DMS79 treated with DMSO at 0.1 percent for 48 hours (cell line): ENCODE measurements at places on chromosomes 6 and 20.

DNA sequence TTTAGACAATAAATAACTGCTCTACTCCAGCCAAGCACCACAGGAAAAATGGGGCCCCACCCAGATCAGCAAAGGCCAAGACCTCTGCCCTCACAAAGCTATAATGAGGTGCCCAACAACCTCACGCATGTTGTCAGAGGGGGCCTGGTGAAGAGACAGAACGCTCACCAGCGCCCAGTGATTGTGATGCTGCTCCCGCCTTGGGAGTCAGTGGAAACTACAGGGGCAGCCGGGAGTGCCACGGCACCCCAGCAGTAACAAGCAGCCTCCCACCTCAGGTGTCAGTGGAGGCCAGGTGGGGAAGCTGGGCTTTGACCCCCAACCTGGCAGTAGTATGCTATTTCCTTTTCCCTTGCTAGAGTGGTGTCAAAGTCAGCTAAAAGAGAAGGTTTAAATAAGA lies 47.4 kb downstream of the TCP11 start:
- DNase-seq, result no peak

- DNase-seq, result no peak
These were observed 33.4 kb downstream of the STK35 start for GRCh38 chr20:2135013-2135412.

DNA sequence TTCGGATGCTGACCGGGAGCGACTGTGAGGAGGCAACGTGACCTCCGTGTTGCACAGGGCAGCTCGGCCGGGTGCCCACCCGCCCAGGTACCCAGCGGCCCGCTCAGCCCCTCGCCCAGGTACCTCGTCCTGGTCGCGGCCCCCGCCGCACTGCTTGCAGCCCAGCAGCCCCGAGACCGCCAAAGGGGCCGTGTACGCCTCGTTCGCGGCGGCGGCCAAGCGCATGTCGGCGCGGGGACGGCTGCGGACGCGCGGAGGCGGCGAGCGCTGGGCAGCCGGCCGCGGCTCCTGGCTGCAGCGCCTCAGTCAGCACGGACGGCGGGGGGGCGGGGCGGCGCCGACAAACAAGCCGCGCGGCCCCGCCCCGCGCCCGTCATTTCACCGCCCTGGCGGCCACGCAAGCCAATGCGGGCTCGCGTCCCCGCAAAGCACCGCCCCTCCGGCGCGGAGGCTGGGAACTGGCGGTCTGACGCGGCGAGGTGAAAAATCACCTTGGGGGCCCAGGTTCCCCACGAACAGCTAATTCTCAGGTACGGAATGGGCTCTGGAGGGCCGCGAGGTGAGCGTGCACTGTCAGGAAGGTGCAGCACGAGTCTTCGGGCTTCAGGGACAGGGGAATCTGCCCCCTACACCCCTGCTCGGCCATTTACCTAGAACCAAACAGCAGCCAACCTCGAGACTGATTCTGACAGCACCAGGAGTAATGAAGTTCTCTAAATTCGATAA lies 85.2 kb downstream of the SESN1 start:
- DNase-seq, result peak; percentile 60

GRCh38 chr20:5882166-5882565 lies 68.2 kb downstream of the TRMT6 start:
- DNase-seq, result no peak

- DNase-seq, result no peak
These were observed 44.4 kb upstream of the NEDD9 start for GRCh38 chr6:11276911-11277274.

DNA sequence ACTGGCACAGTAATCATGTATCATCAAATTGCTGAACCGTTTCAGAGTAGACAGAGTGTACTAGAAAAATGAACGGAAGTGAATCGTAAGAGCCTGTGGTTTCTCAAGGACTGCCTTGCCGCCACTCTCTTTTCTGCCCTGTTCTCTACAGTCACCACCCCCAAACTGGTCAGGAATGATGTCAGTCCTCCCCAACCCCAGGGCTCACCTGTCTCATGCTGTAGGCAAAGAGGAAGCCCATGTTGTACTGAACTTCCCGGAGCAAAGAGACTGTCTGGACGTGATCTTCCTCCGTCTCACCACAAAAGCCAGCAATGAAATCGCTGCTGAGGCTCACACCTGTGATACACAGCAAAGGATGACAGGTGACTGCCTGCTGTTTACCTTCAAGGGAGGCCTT lies 31.0 kb downstream of the CDK5RAP1 start:
- peak; percentile 92 for DNase-seq

DNA sequence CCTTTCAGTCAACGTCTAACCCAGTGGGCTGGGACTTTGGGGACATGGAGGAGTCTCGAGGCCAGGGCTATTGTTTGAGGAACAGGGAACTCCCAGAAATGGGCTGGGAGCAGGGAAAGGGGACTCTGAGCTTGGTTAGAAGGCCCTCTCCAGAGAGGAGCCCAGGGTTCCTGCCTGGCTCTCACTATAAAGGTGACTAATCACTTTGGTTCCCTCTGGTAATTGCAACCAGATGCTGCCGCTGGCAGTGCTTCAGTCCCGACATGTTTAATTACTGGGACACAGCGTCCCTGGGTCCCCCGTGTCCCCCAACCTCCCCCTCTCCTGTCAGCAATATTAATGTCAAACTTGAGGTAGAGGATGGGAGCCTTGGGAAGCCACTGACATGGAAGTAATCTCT lies 5.0 kb upstream of the GDF5 start:
- DNase-seq, result no peak

DNA sequence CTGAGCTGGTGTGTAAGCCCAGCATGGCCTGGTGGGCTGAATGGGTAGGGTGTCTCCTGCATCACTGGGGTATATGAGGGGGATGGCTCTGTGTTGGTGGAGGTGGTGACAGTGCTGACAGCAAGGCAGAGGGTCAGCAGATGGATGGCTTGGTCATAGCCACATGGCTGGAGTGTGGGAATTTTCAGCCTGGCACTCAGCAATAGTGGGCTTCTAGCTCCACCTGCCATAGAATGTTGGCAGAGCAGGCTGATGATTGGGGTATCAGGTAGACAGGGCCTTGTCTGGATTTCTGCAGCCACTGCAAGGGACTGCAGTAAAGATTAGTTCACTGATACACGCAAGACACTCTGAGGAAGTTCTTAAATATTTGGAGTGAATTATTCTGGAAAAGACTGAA lies 137.5 kb upstream of the BACH2 start:
- DNase-seq, result no peak

DNA sequence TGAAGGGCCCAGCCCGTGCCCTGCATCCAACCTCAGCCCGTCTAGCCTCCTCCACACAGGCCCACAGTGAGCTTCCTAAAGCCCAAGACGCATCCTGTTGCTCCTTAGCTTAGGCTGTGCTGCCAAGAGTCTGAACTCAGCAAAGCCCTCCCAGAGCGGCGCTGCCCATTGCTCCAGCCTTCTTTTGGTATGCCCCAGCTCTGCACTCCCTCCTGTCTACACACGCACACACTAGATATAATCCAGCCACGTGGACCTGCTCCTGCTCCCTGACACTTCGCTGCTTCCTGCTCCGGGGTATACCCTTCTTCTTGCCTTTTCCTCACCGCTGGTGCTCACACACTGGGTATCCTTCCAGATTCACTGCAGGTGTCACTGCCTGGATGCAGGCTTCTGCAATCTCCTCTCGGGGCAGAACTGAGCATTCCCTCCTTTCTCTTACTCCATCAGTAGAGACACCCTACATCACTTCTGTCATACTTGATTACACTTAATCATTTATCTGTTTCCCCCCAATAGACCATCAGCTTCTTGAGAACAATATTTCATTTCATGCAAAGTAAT lies 23.8 kb downstream of the GABRR2 start:
- DNase-seq, result no peak

GRCh38 chr6:17446713-17447112 lies 53.3 kb downstream of the CAP2 start:
- no peak for DNase-seq

DNA sequence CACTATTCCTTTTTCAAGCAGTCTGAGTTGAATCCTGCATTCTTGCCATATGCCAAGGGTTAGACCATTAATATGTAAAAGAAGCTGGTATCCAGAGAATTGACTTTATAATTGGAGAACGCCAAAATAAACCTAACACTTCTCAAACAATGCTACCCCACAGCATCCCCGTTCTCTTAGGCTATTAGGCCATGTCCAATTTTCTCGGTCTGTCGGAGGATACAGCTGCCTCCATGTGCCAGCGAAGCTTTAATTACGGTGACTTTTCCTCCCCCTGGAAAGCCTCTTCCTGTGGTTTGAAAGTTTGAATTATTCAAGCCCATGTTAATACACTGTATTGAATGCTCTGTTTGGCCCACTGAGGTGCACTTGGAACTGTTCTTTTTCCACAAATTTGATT lies 60.5 kb downstream of the HS3ST5 start:
- no peak for DNase-seq

DNA sequence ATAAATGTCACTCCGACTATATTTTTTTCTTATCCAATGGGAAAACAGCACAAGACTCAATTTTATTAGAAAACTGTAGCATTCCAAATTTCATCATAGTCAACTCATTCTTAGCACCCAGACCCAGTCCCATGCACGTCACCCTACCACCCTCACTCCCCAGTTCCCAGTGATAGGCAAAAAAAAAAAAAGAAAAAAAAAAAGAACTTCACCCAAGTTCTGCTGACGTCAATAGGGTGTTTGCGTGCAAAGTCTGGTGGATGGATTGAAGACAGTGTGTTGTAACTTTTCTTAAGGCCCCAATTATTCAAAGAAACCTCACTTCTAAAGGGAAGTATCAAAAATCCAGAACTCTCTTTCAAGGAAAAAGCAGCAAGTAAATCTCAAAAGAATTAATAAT lies 213.9 kb upstream of the PRDM1 start:
- no peak for DNase-seq

DNA sequence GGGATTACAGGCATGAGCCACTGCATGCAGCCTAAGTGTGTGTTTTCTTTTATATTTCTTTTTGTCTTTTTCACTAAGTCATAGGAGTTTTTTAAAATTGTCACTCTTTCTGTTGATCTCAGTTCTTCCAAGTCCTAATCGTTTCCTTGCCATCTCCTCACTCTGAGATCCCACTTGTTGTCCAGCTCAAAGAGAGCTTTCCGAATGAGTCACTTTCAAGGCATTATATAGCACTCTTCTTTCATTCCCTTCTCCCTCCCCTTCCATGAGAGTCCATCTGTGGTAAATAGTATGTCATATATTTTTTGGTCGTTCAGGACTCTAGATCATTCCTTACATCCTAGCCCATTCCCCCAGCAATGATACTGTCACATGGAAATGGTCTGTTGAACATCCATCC lies 4.3 kb downstream of the VAPB start:
- DNase-seq, result no peak

- no peak for DNase-seq
These were observed 20.0 kb upstream of the GABRR1 start for GRCh38 chr6:89237158-89237557.

- DNase-seq, result no peak
These were observed 1193.0 kb upstream of the CITED2 start for GRCh38 chr6:140567466-140567865.
